ENCODE measurements at places on chromosomes 5 and 9.

DNA sequence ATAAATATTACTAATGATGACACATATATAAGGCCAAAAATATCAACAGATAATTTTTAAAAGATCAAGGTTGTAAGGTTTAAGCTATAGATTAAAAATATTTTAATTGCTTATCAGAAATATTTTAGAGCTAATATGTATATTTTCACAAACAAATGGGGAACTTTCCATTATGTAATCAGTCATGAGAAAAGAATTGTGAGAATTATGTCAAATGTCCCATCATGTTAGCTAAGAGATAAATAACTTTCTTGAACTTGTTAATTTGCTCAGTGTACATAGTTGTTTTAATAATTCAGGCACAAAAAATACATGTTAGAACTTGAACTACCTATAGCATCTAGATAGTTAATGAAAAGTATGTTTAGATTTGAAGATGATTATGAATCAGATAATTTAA lies 67.7 kb downstream of the SYK start:
- no peak for DNase-seq

GRCh38 chr5:97037819-97038218 lies 101.9 kb downstream of the LNPEP start:
- no peak for DNase-seq

GRCh38 chr9:2053883-2054845 lies 39.0 kb downstream of the SMARCA2 start:
- DNase-seq: peak; percentile 27

- DNase-seq: no peak
These were observed 23.9 kb downstream of the IRX2 start for GRCh38 chr5:2727550-2727949.

DNA sequence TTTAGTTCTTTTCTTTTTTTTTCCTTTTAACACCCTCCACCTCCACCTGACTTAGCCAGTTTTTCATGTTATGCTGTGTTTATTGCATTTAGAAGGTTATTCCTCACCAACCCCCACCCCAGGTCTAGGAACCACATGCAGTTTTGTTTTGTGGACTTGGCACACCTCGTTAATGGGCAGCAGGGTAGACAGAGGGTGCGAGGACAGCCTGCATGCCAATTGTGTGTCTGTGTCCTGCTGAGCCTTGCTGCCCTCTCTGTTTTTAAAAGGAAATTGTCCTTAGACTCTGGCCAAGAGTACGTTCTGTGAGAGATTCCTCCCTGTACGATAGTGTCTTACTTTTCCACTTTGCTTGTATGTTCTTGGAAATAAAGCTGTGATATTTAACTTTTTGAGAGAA lies 13.9 kb downstream of the PIK3R1 start:
- DNase-seq: no peak

GRCh38 chr5:128350705-128351104 lies 187.3 kb downstream of the FBN2 start:
- DNase-seq: no peak

GRCh38 chr9:127852829-127853228 lies 1.6 kb downstream of the ENG start:
- DNase-seq: no peak

DNA sequence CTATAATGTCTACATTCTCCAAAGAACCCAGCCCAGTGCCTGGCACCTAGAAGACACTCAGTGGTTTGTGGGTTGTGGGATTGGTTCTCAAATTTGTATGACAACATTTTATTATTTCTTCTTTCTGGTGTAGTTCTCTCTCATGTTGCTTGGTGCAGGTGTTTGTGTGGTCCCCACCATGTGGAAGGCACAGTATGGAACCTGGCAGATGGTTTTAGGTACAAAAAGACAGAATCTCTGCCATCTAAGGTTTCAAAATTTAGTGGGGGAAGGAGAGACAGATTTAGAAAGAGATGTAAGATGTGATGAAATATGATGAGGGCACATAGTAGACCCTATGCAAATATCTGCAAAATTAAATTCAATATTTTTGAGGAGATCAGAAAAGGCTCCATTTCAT lies 323.8 kb downstream of the CDK5RAP2 start:
- no peak for DNase-seq

DNA sequence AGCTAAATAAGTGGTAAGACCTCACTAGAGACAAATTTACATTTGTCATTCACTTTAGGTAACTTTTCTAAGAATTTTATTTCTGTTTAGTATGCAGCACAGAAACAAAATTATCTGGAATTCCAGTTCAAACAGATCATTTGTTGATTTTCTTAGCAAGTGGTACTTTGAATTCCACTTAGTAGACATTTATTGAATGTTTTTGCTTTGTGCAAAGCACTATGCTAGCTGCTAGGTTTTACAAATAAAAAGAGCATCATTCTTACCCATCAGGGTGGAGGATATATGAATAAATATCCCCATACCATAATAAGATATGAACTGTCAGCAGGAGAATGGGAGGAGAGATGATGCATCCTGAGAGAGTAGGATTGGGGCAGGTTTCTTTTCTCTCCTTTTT lies 35.4 kb downstream of the GNG10 start:
- no peak for DNase-seq

GRCh38 chr9:116002624-116003023 lies 151.0 kb upstream of the PAPPA start:
- DNase-seq: no peak

- DNase-seq: no peak
These were observed 211.4 kb downstream of the CHSY3 start for GRCh38 chr5:130115686-130116085.

DNA sequence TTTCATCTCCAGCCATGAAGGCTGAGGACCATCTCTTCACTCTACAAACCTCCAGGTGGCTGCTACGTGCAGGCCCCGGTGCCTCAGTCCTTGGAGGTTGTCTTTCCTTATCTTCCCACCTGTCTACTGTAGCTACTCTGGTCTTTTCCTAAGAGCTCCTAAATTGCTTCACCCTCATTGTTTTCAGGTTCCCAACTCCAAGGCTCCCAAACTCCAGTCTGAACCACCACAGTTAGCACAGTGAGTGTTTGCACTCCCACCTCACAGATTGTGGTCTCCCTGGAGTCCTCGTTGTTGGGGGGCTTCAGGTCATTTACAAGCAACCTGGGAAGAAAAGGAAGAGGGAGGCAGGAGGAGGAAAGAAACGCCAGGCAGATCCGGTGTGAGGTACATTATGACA lies 85.3 kb downstream of the NSUN2 start:
- no peak for DNase-seq

DNA sequence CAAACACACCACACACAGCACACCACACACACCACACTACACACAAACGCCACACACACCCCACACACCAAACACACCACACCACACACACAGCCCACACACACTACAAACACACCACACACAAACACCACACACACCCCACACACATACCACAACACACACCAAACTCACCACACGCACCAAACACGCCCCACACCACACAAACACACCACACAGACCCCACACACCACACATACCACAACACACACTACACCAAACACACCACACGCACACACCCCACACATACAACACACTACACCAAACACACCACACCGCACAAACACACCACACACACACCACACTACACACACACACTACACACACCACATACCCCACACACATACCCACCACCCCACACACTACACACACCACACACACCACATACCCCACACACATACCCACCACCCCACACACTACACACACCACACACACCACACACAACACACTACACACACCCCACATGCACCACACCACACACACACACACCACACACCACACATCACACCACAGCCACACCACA lies 151.2 kb downstream of the ERCC6L2 start:
- no peak for DNase-seq

- no peak for DNase-seq
These were observed 86.7 kb upstream of the PCA3 start for GRCh38 chr9:76677481-76678055.

Measured in stimulated activated CD8-positive, alpha-beta memory T cell treated with anti-CD3 and anti-CD28 coated beads, Interleukin-7, amount 100 ng/mL, for 24 hours (primary cell).